Kidney (tissue), 22 donors: ENCODE measurements at places on chromosomes 2 and 18. TPM values are rescaled to one million over a fixed set of nuclear protein-coding genes. Genes with fewer than 3 reads are reported as not detected.

TTN gene
- 0.02 TPM for polyA plus RNA-seq

PLCD4 gene
- 30.4 TPM for polyA plus RNA-seq

DSG4 gene
- not detected for polyA plus RNA-seq

C2orf81 gene
- 8.8 TPM for polyA plus RNA-seq

ALPP gene
- polyA plus RNA-seq = not detected

CAPN14 gene
- polyA plus RNA-seq = 0.22 TPM

ZNF396 gene
- 4.7 TPM for polyA plus RNA-seq

HOXD12 gene
- polyA plus RNA-seq = not detected

GRCh38 chr2:80926168-80926567 lies 621.6 kb upstream of the LRRTM1 start:
- no peak for DNase-seq
- no peaks in the 10 kb centered on the region for H3K27me3 ChIP-seq
- H3K4me1 ChIP-seq = no peaks in the 10 kb centered on the region

DNA sequence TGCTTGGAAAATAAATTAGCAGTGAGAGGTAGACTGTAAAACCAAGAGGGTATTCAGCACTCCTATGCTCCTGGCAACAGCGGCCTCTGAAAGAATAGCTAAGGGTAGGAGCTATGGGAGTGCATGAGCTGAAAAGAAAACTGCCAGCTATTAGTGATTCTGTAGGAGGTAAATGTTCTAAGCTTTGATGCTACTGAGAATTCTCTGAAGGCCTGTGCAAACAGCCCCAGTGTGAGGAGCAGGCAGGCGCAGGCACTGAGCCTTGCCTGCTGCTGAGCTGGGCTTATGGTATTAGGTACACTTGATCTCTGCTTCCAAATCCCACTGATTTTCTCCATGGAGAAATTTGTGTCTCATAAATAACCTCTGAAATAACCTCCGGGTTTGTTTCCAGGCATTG lies 86.7 kb downstream of the NYAP2 start:
- H3K36me3 ChIP-seq = no peaks in the 10 kb centered on the region
- no peaks in the 10 kb centered on the region for H3K4me1 ChIP-seq
- H3K27me3 ChIP-seq = no peaks in the 10 kb centered on the region

GRCh38 chr18:76991021-76991688 lies 141.4 kb downstream of the MBP start:
- H3K36me3 ChIP-seq = no peaks in the 10 kb centered on the region
- peak; percentile 32 for DNase-seq
- peaks cover 7% of the 10 kb centered on the region for H3K4me1 ChIP-seq
- peak overlapping the region; percentile 3 for H3K27ac ChIP-seq
- no peaks in the 10 kb centered on the region for H3K27me3 ChIP-seq
- no peak overlapping the region for H3K4me3 ChIP-seq

DNA sequence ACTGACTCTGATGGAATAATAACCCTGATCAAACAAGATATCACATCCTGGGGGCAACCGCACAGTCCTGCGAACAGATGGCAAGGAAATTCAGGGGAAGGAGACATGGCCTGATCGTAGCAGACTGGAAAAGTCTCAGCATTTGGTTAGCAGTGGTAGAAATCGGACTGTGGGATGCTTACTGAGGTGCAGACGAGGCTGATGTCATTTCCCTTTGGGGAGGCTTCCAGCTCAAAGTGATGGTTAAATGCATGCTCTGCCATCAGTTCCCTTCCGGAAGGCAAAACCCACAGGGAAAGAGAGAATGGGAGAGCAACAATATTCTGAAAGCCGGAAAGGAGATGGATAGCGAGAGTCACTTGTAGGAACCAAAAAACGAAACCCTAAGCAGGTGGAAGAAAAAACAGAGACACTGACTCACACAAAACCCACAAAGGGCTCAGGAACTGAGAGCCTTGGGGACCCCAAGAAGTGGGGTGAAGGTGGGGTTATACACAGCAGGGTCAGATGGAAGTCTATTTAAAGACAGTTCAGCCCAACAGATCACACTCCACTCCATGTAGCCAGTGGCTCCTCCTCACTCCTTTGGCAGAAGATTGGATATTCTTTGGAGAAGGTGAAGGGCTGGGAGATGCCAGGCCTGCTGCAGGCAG lies 93.1 kb downstream of the INPP5D start:
- DNase-seq = no peak
- H3K27ac ChIP-seq = no peak overlapping the region
- H3K4me1 ChIP-seq = no peaks in the 10 kb centered on the region

GRCh38 chr2:120798567-120799247 lies 63.0 kb downstream of the GLI2 start:
- no peaks in the 10 kb centered on the region for H3K4me1 ChIP-seq
- H3K27ac ChIP-seq = no peak overlapping the region
- no peak overlapping the region for H3K4me3 ChIP-seq
- no peaks in the 10 kb centered on the region for H3K36me3 ChIP-seq
- H3K27me3 ChIP-seq = no peaks in the 10 kb centered on the region

DNA sequence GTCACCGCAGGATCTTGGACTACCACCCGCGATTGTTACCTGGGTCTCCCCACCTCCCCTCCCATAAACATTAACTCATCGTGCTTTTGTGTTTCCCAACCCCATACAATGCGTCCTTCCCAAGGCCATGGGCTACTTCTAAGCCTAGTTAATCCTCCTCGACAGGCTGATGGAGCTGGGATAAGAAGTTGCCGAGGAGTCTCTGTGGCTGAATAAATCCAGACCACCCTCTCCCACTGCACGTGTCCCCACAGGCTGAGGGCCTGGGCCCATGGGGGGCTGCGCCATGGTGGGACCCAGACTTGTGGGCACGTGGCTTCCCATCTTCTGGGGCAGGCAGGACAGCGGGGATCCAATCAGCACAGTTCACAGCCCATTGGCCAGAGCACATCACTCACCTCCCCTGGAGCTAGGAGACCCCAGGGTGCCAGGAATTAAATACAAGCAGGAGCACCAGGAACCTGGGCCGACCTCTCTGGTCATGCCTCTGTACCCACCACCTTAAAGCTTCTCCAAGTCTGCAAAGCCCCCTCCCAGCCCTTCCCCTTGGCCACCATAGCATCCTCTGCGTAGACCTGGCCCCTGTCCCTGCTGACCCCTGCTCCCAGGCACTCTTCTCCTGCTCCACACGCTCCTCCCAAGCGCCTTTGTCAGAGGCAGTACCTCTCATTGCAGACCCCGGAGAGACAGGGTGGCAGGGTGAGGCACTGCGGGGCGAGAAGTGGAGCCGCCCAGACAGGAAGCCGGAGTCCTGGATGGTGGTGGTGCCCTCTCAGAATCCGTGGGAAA lies 51.0 kb upstream of the ID2 start:
- H3K27ac ChIP-seq = no peak overlapping the region
- no peaks in the 10 kb centered on the region for H3K27me3 ChIP-seq
- H3K36me3 ChIP-seq = no peaks in the 10 kb centered on the region

DNA sequence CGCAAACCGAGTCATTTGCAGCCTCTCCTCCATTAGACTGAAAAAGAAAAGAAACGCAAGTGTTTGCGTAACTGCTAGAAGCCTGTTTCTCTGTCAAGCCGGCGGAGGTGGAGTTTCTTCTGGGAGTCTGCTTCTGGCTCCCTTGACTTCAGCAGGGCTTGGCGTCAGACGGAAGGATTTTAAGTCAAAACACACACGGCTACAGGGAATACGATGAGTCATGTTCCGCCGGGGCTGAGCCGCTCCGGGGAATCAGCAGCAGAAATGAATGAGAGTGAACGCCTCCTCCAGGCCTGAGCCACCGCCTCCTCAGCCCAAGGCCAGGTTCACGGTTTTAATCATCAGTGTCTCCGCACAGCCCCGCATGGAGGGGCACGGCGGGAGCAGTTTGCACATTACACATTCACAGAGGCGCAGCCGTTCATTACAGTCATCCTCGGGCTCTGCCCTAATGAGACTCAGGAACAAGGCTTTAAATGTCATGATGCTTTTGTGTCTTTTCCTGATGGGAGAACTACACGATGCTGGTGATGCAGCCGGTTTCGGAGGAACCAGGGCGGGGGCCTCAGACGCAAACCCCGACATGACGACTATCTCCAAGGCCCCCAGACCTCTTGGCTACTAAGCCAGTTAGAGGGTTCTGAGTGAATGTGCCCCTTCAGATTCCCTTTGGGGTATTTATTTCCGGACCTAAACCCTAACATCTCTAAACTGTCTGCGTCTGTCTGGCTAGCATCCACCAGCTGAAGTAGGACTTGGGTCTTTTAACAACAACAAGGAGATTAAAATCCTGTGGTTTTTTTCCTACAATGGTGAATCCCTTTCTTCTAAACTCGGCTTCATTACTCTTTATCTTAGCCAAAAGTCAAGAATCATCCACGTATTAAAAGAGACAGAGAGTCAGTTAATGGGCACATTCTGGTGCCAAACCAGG lies 11.1 kb upstream of the SCG2 start:
- H3K36me3 ChIP-seq = no peaks in the 10 kb centered on the region
- no peaks in the 10 kb centered on the region for H3K4me1 ChIP-seq
- H3K4me3 ChIP-seq = peak overlapping the region; percentile 41
- no peaks in the 10 kb centered on the region for H3K27me3 ChIP-seq

- H3K4me1 ChIP-seq = no peaks in the 10 kb centered on the region
- H3K36me3 ChIP-seq = no peaks in the 10 kb centered on the region
- H3K4me3 ChIP-seq = no peak overlapping the region
- no peak overlapping the region for H3K27ac ChIP-seq
These were observed 593.2 kb upstream of the ZNF804A start for GRCh38 chr2:184004948-184005672.

GRCh38 chr18:48161911-48162698 lies 231.6 kb upstream of the SMAD2 start:
- peak overlapping the region; percentile 51 for H3K4me3 ChIP-seq
- no peak for DNase-seq
- no peaks in the 10 kb centered on the region for H3K4me1 ChIP-seq
- no peaks in the 10 kb centered on the region for H3K27me3 ChIP-seq
- H3K36me3 ChIP-seq = no peaks in the 10 kb centered on the region

DNA sequence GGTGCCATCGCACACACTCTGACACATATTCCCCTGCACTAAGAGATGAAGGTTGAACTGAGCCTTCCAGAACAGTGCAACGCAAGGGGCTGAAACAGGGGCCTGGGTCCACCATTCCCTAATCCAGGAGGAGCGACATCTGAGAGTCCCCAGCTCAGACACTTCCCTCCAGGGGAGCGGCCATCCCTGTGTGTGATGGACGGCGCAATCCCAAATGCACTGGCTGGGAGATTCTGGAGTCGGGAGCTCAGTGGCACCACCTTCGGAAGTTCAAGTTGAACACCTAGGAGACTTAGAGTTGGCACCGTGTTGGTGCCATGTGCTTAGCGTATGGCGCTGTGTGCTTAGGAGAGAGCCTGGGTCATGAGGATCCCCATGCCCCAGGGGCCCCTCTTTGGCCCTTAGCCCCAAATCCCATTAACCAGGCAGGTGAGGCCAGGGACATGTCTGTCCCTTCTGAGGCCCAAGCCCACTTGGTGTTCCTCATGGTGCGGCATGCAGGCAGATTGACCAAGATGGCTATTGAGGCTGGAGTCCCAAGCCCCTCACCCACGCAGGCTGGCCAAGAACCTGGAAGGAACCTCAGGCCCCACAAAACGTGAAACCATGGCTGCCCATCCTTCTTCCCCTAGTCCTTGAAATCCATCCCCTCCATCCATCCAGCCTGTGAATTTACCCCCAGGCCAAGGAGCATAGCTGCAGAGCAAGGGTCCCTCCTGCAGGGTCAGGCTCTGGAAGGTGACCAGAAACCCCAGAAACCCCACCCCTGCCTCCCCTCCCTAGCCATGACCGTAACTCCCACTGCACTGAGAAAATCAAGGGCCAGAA lies 114.1 kb upstream of the OTOS start:
- H3K4me1 ChIP-seq = no peaks in the 10 kb centered on the region
- no peaks in the 10 kb centered on the region for H3K27me3 ChIP-seq
- H3K36me3 ChIP-seq = no peaks in the 10 kb centered on the region
- H3K4me3 ChIP-seq = no peak overlapping the region
- H3K27ac ChIP-seq = no peak overlapping the region

DNA sequence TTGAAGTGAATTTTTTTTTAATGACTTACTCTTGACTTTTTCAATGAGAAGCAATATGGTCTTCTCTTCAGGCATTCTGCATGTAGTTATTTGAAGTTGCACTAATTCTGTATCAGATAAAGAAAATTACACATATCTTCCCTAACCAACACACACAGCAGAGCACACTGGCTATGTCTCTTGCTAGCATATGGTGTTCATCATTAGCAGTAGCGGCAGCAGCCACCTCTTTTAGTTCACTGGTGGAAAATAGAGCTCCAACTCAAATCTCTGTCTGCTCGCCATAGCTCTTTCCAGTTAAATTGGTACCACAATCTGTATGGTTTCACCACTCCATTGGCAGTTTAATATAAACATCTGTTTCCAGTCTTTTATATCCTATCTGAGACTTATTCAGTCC lies 278.1 kb upstream of the ZEB2 start:
- no peaks in the 10 kb centered on the region for H3K27me3 ChIP-seq
- no peaks in the 10 kb centered on the region for H3K36me3 ChIP-seq
- no peaks in the 10 kb centered on the region for H3K4me1 ChIP-seq
- no peak for DNase-seq
- no peak overlapping the region for H3K27ac ChIP-seq

DNA sequence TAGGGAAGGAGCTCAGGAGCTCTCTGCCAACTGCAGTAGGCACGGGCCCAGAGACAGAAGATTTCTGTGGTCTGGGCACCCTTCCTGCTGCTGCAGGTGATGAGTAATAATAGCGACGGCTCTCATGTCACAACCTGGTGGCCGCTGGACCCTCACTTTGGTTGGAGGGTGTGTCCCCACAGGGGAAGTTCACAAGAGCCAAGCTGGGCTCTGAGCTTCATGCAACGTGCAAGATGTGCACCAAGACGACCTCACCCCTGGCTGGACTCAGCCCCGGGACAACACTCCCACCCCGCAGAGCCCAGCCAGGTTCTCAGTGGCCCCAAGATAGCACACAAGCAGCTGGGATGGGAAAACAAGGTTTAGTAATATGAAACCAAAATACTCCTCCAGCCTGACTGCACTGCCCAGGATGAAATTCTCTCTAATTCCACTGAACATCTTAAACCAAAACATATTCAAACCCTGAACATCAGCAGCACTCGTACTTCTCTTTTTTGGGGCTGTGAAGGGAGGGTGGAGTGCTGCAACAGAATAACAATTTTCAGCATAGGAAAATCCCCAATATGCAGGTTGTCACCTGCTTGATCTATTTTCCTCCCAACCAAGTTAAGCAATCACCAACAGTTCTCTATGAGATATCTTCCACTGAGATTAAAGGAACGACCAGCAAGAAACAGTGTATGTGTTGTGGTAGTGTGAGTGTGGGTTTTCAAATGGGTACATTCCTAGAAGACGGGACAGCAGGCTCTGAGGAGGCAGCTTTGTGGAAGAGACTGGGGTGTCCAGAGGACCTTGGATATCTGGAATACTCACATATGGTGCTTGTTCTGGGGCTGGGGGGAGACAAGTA lies 26.5 kb downstream of the BCL2 start:
- no peak overlapping the region for H3K27ac ChIP-seq
- H3K4me1 ChIP-seq = no peaks in the 10 kb centered on the region
- no peak for DNase-seq
- H3K4me3 ChIP-seq = no peak overlapping the region

DNA sequence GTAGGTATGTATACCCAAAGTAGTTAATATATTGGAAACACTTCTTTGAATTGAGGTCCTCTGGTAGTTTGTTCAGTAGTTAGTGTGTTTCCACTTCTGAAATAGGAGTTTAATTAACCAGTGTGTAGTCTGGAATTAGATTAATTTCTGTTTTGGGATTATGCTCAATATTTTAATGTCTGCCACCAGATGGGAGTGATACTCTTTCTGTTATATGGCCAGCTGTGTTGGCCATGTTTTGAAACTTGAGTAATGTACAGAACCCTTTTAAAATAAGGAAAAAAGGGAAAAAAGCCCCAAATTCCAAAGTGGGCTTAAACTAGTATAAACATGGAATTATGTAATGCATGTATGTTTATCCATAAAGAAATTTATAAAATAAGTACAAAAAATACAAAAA lies 147.7 kb downstream of the CTNNA2 start:
- H3K4me1 ChIP-seq = no peaks in the 10 kb centered on the region
- H3K4me3 ChIP-seq = no peak overlapping the region
- DNase-seq = no peak
- no peaks in the 10 kb centered on the region for H3K27me3 ChIP-seq
